Central memory CD8-positive, alpha-beta T cell (primary cell): ENCODE measurements at places on chromosomes 1 and 21.

- no peak overlapping the region for H3K27ac ChIP-seq
- no peaks in the 10 kb centered on the region for H3K36me3 ChIP-seq
- DNase-seq: no peak
- H3K4me1 ChIP-seq: no peaks in the 10 kb centered on the region
- H3K4me3 ChIP-seq: no peak overlapping the region
These were observed 34.1 kb downstream of the DDX20 start for GRCh38 chr1:111789666-111790316.

DNA sequence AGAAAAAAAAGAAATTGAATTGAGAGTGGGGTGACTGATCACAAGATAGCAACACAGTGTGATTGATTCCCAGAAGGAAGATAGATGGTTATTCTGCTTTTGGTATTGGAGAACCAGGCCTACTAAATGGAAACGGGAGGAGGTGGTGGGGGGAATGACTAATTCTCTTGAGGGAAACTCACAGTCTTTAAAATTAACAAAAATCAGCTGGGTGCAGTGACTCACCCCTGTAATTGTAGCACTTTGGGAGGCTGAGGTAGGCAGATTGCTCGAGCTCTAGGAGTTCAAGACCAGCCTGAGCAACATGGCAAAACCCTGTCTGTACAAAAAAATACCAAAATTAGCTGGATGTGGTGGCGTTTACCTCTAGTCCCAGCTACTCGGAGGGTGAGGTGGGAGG, 134.6 kb upstream of the PDE4B start:
- no peaks in the 10 kb centered on the region for H3K36me3 ChIP-seq
- DNase-seq: no peak
- H3K27ac ChIP-seq: no peak overlapping the region
- H3K4me3 ChIP-seq: no peak overlapping the region

DNA sequence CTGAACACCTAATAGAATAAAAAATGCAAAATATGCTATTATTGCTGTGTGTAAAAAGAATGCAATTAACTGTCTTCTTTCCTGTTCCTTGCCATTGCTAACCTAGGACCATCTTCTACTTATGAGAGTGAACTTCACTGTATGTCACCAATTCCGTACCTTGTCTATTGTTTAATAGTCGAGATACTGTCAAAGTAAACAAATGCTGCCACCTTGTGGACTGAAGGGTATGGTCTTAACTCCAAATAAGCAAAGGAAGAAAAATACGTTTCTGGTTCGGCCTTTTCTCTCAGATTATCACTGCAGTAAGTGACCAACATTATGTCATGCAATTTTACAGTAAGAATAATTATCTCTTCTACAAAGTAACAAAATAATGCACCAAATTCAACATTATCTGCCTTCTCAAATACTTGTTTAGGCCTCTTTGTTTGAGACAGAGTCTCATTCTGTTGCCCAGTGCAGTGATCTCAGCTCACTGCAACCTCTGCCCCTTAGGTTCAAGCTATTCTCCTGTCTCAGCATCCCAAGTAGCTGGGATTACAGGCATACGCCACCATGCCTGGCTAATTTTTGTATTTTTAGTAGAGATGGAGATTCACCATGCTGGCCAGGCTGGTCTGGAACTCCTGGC, 133.4 kb downstream of the COP1 start:
- peaks cover 19% of the 10 kb centered on the region for H3K4me1 ChIP-seq
- DNase-seq: no peak
- no peak overlapping the region for H3K27ac ChIP-seq

- peaks cover 30% of the 10 kb centered on the region for H3K4me1 ChIP-seq
- no peak overlapping the region for H3K27ac ChIP-seq
- H3K36me3 ChIP-seq: peaks cover 3% of the 10 kb centered on the region
- DNase-seq: no peak
- H3K27me3 ChIP-seq: no peaks in the 10 kb centered on the region
These were observed 989 bp upstream of the PIGR start for GRCh38 chr1:206947255-206947654.

DNA sequence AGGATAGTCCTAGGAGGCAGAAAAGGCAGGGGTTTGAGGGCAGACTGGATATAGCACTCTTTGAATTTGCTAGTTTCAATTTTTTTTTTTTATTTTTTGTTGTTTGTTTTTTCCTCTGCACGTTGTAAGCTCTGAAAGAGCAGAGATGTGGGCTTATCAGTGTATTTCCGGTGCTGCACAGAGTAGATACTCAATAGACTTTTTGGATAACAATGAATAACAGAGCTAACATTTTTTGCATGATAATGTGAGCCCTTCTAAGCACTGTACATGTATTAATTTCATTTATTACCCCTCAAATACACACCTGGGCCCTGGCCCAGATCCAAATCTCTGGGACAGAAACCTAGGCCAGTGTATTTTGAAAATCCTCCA, 17.1 kb upstream of the PARP1 start:
- peaks cover 2% of the 10 kb centered on the region for H3K36me3 ChIP-seq
- no peak overlapping the region for H3K27ac ChIP-seq
- no peak overlapping the region for H3K4me3 ChIP-seq
- H3K4me1 ChIP-seq: peaks cover 23% of the 10 kb centered on the region
- no peaks in the 10 kb centered on the region for H3K27me3 ChIP-seq
- DNase-seq: no peak

GRCh38 chr1:111857194-111857651, 101.5 kb downstream of the DDX20 start:
- no peaks in the 10 kb centered on the region for H3K4me1 ChIP-seq
- no peak overlapping the region for H3K4me3 ChIP-seq
- H3K27me3 ChIP-seq: peaks cover 84% of the 10 kb centered on the region
- no peak for DNase-seq

DNA sequence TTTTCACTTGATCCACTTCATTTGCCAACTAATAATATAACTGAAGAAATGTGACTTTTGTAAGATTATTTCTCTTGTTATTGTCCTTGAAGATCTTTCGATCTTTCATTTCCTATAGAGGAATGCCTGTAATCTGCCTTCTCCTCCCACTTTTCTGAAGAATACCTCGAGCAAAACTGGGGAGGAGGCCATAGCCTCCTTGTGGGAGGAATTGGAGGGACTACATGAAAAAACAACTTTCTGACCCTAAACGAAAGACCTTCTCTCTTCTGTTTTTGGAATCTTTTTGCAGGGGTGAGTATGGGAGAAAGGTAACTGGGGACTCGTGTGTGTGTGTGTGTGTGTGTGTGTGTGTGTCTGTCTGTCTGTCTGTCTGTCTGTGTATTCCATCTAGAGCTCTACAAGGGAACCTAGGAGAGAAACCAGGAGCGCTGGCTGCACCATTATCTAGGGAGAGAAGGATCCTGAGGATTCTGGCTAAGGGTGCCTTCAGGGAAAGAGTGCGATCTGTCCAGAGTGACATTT, 32.4 kb upstream of the MAB21L3 start:
- no peak overlapping the region for H3K27ac ChIP-seq
- H3K27me3 ChIP-seq: peaks cover 34% of the 10 kb centered on the region
- H3K36me3 ChIP-seq: peaks cover 2% of the 10 kb centered on the region
- no peak for DNase-seq
- no peaks in the 10 kb centered on the region for H3K4me1 ChIP-seq

DNA sequence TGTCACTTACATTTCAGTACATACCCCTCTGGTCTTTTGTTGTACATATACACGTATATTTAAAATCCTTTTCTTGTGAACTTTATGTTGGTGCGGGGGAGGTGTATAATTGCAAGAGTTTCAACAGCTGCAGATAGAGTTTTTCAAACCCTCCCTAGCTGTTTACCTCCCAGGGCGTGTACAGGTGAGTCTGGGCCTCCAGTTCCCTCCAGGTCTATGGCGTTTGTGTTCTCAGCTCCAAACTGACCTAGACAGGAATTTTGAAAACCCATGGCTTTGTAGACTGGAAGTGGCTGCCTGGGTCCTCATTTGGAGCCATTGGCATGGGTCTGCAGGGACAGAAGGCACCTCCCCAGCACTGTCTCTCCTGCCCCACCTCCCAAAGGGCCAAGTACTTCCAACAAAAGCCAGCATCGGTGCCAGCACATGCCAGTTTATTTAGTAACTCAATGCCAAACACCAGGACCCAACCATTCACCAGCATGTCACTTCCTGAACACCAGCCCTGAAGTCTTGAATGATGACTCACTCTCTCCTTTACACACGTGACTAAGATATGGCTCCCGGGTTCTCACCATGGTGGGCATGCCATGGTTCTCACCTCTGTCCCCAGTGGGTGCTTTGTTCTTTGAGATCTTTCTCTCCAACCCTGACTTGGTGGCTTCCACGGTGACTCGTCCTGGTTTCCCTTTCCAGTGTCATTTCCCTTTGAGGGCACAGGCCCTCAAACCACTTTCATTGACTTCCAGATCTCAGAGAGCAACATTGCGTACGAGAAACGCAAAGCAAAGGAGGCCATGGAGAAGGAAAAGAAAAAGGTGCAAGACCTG, 57.3 kb upstream of the EFHD2 start:
- peaks cover 43% of the 10 kb centered on the region for H3K4me1 ChIP-seq
- H3K4me3 ChIP-seq: peak overlapping the region; percentile 44
- DNase-seq: no peak

- no peak for DNase-seq
- no peaks in the 10 kb centered on the region for H3K4me1 ChIP-seq
- no peak overlapping the region for H3K4me3 ChIP-seq
- H3K27ac ChIP-seq: no peak overlapping the region
- H3K27me3 ChIP-seq: peaks cover 33% of the 10 kb centered on the region
- peaks cover 4% of the 10 kb centered on the region for H3K36me3 ChIP-seq
These were observed 1.0 kb upstream of the HAO2 start for GRCh38 chr1:119367432-119368124.

DNA sequence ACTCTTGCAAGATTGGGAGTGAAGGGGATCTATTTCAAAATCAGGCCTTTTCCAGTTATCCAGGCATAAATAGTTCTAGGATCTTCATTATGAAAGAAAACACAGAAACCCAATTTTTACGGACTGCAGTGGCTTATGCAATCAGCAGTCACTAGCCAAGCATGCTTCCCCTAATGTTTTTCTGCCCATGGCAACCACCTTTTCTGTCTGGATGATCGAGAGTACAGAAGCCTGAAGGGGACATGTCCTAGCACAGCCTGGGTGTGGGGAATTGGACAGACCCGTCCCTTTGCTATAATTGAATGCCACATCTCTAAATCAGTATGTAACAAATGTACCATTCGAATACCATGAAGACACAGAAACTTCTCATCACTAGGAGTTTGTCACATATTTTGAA, 29.8 kb upstream of the NCAM2 start:
- no peak overlapping the region for H3K4me3 ChIP-seq
- H3K27ac ChIP-seq: no peak overlapping the region
- no peaks in the 10 kb centered on the region for H3K27me3 ChIP-seq
- H3K4me1 ChIP-seq: no peaks in the 10 kb centered on the region

DNA sequence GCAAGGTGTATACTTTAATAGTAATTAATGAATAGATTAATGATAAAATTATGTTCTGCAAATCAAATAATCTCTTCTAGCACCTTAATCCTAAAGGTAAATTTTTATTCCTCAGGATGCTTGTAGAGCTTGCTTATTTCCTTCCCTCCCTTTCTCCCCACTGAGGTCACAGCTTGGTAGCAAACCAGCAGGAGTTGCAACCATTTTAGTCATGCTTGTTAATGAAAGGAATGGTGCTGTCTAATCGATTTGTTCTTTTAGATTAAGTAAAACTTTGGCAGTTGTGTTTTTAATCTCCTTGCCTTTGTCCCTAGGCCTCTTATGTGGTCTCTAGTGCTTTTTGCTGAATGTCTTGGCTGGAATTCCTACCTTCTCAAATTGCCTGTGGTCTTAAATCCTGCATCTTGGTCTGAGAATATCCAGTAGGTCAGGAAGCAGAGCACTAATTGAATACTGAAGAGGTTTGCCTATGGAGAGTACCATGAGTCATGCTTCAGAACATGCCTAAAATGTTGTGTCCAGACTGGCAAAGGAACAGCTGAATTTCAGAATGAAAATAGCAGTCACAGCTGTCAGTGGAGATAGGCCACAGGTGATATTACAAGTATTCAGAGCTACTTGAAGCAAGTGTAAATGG, 36.3 kb upstream of the RWDD3 start:
- H3K36me3 ChIP-seq: no peaks in the 10 kb centered on the region
- no peak overlapping the region for H3K27ac ChIP-seq
- no peak for DNase-seq
- no peak overlapping the region for H3K4me3 ChIP-seq
- peaks cover 29% of the 10 kb centered on the region for H3K27me3 ChIP-seq

DNA sequence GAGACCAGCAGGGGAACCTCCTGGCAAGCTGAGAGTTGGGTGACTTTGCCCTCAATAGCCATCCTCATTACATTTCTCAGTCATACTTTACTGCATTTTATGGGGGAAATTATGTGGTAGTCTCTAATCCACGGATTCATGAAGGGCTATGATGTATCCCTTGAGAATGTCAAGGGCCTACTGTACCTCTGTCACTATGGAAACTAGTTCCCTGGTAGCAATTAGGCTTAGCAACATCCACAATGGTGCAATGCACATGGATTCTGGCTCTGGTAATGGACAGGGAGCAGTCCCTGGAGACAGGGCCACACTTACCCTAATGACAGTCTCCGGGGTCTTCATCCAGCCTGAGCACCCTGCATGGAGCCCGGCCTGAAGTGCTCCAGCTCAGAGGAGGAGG, 26.5 kb downstream of the LRRN2 start:
- peaks cover 43% of the 10 kb centered on the region for H3K27me3 ChIP-seq
- no peak overlapping the region for H3K27ac ChIP-seq
- H3K36me3 ChIP-seq: peaks cover 4% of the 10 kb centered on the region
- H3K4me1 ChIP-seq: no peaks in the 10 kb centered on the region
- no peak for DNase-seq
- H3K4me3 ChIP-seq: no peak overlapping the region

DNA sequence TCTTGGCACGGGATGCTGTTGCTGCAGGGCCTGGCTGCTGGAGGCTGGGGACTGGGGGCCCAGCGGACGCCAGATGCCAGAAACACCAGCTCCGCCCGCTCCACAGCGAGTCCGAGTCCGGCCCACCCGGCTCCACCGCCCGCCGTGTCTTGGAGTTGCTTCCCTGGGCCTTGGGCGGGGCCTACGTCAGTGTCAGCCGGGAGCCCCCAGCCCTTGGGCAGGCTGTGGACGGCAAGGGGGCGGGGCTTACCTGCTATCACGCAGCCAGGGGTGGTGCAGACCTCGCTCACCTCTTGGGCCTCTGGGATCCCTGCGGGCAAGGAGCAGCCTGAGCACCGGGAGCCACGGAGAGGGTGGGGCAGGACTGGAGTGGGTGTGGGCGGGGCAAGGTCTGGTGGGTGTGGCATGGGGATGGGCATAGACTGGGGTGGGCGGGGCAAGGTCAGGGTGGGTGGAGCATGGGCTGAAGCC, 21.8 kb downstream of the MMEL1 start:
- H3K36me3 ChIP-seq: peaks cover 2% of the 10 kb centered on the region
- DNase-seq: no peak
- H3K27ac ChIP-seq: no peak overlapping the region
- H3K27me3 ChIP-seq: peaks cover 26% of the 10 kb centered on the region
- no peaks in the 10 kb centered on the region for H3K4me1 ChIP-seq

GRCh38 chr1:46749921-46750404, 31.0 kb upstream of the EFCAB14 start:
- DNase-seq: no peak
- no peaks in the 10 kb centered on the region for H3K36me3 ChIP-seq
- H3K27me3 ChIP-seq: peaks cover 86% of the 10 kb centered on the region
